ENCODE measurements at places on chromosomes 16 and 17. TPM values are rescaled to one million over a fixed set of nuclear protein-coding genes. Genes with fewer than 3 reads are reported as not detected.
A peak's percentile ranks its signal among the peaks of the same experiment; 100 is the strongest.

DNA sequence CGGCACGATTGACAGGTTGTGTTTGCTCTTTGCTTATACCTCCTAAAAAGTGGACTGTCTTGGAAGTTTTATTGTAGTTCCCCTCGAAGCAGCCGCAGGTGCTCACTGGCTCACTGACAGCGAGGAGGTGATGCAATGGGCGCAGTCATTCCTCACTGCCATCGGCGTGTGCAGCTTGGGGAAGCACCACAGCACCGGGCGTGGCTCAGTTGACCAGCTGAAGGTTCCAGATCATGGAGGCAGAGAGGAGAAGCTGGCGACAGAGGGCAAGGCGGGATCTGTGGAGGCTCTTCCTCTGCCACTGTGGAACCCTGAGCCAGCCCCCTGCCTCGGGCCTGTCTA is 72.1 kb upstream of the TNRC6C start:
- peaks cover 61% of the 10 kb centered on the region for H3K4me1 ChIP-seq
- DNase-seq = peak; percentile 52
- peaks cover 3% of the 10 kb centered on the region for H3K27me3 ChIP-seq
- no peaks in the 10 kb centered on the region for H3K36me3 ChIP-seq
- H3K4me3 ChIP-seq = no peak overlapping the region
- no peak overlapping the region for H3K27ac ChIP-seq

Gene CLDN7
- total RNA-seq = 0.72 TPM

DNA sequence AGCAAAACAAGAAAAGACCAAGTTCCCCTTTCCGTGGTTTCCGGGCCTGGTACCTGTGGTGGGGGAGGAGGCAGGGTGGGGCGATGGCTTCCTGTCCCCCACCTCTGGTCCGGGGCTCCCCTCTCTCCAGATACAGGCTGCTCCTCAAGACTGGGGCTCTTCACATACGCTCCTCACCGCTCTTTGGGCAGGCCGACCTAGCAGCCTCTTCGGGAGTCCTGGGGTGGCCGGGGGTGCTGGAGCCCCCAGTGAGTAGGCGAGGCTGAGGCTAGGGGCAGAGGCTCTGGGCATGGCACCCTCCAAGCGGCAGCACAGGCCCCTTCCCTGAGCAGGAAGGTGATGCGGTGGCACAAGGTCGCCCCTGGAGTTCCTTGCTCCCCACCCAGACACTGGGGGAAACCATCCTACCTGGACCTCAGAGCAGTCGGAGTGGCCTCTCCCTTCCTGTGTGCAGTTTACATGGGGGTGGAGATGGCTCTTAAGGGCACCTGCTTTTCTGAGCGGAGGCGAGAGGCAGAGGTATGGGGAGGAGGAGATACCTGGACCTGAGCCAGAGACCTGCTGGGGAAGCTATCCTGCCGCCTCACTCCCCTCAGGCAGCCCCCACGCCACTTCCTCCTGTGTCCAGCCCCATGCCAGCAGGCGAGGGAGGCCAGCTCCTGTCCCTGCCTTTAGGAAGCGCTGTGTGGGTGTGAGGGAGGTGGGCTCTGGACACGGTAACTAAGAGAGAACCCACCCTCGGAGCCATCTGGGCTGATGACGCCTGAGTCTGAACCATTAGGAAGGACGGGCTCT is 891 bp downstream of the CORO1A start:
- H3K36me3 ChIP-seq = peaks cover 43% of the 10 kb centered on the region
- peak; percentile 83 for DNase-seq
- H3K4me1 ChIP-seq = peaks cover 23% of the 10 kb centered on the region
- H3K27ac ChIP-seq = peak overlapping the region; percentile 99

- no peak overlapping the region for H3K27ac ChIP-seq
- DNase-seq = no peak
- H3K4me1 ChIP-seq = peaks cover 3% of the 10 kb centered on the region
- no peaks in the 10 kb centered on the region for H3K36me3 ChIP-seq
- no peak overlapping the region for H3K4me3 ChIP-seq
Measured at GRCh38 chr17:58301504-58302150, 20.9 kb upstream of the MPO start.

GRCh38 chr16:9138731-9139501 is 47.5 kb downstream of the HAPSTR1 start:
- DNase-seq = peak; percentile 87
- H3K4me3 ChIP-seq = no peak overlapping the region
- peaks cover 18% of the 10 kb centered on the region for H3K4me1 ChIP-seq
- H3K27ac ChIP-seq = no peak overlapping the region

Data from activated CD4-positive, alpha-beta T cell treated with anti-CD3 and anti-CD28 coated beads for 36 hours (primary cell).